ENCODE measurements at places on chromosomes 2 and 18.

DNA sequence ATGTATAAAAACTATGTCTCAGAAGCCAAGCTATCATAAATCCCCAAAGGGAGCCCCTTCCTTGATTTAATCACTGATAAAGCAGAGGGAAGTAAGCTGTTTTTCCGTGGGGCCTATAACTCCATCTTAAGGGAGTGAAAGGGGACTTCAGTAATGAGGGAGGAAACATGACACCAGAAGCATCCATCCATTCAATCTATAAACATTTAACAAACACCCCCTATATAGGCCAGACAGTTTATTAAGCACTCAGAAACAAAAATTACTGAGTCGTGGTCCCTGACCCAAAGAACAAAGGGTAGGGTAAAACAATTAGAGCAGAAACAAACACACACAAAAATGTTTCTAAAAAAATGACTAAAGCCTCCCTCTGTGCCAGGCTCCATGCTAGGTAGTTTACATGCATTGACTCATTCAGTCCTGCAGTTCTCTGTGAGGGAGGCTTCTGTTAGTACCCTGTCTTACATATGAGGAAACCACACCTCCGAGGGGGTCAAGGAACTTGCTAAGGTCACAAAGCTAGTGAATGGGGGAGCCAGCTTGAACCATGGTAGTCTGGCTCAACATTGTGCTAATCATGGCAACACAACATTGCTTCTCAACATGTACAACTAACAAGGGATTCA lies 472.1 kb downstream of the CDH2 start:
- no peak for DNase-seq

DNA sequence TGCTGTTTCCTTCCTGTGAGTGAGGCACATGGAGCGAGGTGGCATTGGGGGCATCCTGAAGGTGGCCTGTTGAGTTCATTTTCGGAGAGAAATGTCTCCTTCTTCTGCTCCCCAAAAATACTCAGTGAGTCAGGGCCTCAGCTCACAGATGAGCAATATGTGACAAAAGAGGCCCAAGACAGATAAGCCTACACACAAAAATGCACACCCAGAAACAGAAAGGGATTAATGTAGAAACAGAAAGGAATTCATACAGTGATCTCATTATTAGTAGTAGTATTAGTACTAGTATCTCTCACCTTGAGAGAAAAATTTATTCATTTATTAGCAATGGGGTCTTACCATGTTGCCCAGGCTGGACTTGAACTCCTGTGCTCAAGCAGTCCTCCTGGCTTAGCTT lies 5.1 kb downstream of the GPR75 start:
- no peak for DNase-seq

- no peak for DNase-seq
Measured at GRCh38 chr18:42915299-42915698, 200.2 kb downstream of the RIT2 start.

GRCh38 chr2:236856848-236857235 lies 228.8 kb upstream of the COPS8 start:
- no peak for DNase-seq

- DNase-seq = no peak
Measured at GRCh38 chr2:101113441-101114267, 37.5 kb downstream of the TBC1D8 start.

DNA sequence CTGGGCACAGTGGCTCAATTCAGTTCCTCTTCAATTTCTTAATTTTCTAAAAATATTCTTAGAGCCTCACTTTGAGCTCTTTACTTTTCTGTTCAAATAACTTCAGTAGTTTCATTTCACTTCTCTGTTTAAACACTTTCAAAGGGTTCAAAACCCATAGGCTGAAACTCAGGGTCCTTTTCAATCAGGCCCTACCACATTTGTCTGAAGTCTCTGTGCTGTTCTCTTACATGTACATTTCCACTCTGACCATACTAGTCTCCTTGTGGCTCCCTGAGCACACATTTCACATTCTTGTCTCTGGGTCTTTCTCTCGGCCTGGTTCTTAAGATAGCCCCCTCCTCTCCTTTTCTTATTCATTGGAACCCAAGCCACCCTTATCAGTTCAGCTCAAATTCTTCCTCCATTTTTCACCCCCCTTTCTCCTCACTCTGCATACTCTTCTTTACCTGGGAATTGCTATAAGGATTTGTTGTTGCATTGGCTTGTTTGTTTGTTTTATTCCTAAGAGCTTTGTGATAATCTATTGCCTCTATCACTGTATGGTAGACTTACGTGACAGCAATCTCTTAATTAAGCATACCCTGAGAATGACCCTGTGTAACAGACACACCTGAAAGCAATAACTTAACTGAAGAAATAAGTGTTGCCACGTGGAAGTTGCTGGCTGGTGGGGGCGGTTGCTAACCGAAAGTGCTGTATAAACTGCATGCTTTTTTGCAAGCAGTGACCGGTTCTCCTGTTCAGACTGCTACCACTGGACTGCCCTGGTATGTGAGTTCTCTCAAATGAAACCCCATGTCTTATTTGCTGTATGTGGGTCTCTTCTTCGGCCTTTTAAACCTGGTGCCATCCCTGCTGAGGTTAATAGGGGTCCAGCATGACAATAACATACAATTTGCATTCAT lies 27.7 kb upstream of the ACADL start:
- DNase-seq = no peak

GRCh38 chr2:123870881-123871276 lies 154.2 kb upstream of the CNTNAP5 start:
- no peak for DNase-seq

GRCh38 chr2:3563521-3563976 lies 5.4 kb upstream of the RNASEH1 start:
- DNase-seq = no peak

DNA sequence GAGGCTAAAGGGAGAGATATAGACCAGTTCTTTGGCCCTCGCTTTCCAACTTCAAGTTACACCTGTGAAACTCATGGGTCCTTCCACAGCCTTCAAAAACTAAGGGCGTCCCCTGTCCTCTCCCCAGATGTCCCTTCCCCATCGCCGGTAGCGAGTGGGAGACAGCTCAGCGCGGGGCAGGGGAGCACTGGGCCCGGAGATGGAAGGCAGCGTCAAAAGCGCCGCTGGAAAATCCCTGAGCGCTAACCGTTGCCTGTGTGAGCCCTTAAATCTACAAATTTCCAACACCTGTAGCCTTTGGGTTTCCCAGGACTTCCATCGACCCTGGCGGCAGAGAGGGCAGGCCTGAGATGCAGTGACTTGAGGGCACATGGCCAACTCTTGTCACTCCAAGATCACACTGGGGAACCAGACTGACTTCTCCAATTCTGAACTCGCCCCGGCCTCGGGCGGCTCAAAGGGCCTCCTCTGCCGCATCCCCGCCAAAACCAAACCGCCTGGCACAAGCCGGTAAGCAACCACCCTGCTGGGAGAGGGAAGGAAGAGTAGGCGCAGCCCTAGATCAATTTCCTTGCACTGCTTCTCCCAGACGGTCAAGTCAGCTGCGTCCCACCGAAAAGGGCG lies 879 bp upstream of the EPAS1 start:
- DNase-seq = no peak

- no peak for DNase-seq
Measured at GRCh38 chr2:173708806-173709205, 256.4 kb downstream of the SP3 start.

DNA sequence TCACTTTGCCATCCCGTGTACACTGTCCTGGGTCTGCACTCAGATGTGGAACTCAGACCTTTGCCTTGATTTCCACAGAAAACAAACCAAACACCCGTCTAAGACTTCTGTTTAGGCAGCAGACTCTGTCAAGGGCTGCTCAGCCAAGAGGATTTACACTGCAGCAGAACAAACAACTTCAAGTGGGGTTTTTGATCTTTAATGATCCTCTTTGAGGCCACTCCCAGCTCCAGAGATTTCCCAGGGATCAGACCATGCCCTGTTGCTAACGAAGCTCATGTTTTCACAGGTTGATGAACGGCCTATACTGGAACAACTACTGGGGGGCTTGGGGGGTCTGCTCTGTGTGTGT lies 52.5 kb upstream of the LGALSL start:
- DNase-seq = no peak

GRCh38 chr18:52403291-52404021 lies 63.5 kb downstream of the DCC start:
- DNase-seq = no peak

GRCh38 chr2:133287709-133288108 lies 280.6 kb downstream of the NCKAP5 start:
- no peak for DNase-seq

DNA sequence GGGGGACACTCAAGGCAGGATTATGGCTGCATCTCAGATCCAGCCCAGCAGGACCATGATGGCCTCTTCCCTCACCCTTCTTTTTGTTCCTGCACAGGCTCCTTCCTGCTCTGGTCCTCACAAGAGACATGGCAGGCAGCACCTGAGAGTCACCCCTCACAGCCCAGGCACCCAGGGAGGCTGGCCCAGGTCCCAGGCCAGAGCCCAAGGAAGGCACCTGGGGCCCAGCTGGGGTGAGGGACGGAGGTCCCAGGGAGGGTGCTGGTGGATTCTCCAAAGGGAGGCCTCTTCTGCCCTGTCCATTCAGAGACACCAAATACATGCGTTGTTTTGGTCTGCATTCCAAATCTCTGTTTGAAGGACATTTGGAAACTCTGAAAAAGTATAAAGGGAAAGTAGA lies 285.4 kb upstream of the HS6ST1 start:
- DNase-seq = no peak

DNA sequence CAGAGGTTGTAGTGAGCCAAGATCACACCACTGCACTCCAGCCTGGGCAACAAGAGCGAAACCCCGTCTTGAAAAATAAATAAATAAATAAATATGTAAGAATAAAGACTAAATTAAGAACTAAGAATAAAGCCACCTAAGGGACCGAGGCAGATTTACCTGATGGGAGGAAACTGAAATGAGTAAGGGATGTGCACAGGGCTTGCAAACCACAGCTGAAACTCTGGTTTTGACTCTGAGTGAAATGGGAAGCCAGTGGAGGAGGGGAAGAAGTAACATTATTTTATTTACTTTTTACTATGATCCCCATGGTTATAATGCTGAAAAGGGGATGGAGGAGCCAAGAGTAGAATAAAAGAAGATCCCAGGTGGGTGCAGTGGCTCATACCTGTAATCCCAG lies 107.3 kb downstream of the CABYR start:
- no peak for DNase-seq

GRCh38 chr2:203535784-203536585 lies 884 bp upstream of the RAPH1 start:
- no peak for DNase-seq
